ENCODE measurements at places on chromosomes 7 and 10.

DNA sequence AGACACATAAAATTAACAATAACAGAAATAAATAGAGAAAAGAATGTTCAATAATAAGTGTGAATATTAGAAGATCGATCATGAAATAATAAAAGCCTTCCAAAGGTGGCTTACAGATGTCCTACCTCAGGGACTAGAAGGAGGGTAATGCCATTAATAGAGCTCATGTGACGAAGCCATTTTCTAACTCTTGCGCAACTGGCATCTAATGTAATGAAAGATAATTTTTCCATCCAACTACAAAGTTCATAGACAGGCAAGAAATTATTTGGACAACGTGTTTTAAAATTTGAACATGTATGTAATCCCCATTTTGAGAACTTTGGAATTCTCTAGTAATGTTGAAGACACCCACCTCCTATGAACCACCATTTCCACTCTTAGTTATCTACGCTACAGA lies 1394.3 kb upstream of the LRRTM3 start:
- DNase-seq, result no peak

- DNase-seq, result no peak
Observed at GRCh38 chr7:66016131-66016461, 34.1 kb upstream of the GUSB start.

DNA sequence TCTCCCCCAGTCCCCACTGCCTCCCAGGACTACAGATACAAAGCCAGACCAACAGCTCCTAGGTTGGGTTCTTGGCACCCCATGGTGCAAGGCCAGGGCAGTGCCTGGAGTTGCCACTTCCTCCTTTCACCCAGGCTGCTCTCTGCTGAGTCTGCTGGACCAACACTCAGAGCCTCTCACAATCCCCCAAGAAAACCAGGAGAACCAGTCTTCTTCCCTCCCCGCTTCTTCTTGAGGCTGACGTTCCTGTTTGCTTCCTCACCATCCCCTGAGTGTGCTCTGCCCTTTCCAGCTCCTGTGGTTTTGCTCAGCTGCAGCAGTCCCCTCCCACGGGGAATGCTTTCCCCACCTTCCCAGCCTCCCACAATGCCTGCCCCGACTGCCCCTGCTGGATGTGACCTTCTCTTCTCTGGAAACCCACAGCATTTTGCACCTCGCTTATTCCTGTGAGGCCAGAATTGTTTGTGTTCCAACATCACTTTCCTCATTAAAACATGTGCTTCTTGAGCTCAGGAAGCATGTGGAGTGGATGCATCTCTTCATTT lies 89.9 kb downstream of the GOLGA7B start:
- DNase-seq, result no peak

DNA sequence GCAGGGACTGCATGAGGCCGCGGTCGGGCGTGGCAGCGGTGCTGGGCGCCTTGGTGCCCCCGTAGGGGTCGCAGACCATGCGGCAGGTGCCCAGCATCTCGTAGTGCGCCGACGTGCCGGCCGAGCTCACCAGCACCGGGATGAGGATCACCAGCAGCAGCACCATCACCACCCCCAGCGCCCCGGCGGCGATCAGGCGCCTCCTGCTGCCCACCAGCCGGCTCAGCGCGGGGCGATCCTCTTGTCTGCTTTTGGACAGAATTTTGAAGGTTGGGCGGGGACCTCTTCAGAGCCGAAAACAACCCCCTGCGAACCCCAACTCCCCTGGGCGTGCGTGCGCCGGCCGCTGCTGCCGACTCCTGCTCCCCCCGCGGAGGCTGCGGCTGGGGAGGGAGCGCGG lies 779 bp downstream of the C1QL3 start:
- no peak for DNase-seq

DNA sequence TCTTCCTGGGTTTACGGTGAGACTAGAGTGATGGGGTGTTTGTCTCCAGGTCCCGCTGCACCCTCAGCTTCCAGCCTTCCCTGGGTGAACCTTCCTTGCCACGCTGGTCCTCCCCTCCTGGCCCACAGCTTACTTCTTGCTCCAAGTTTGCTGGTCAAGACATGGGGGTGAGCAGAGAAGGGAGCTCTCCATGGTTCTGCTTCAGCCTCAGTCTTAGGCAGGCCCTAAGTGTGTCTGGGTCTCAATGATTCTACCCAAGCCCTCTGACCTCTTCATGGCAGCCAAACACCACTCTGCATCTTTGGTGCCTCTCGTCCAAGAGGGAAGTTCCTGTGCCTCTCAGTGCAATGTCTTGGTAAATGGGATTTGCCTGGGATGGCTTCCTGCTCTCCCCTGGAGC lies 356.5 kb upstream of the KLF6 start:
- no peak for DNase-seq
